ENCODE measurements at places on chromosomes 11 and 22.

GRCh38 chr11:76008474-76008873 lies 193.5 kb downstream of the UVRAG start:
- DNase-seq: no peak

DNA sequence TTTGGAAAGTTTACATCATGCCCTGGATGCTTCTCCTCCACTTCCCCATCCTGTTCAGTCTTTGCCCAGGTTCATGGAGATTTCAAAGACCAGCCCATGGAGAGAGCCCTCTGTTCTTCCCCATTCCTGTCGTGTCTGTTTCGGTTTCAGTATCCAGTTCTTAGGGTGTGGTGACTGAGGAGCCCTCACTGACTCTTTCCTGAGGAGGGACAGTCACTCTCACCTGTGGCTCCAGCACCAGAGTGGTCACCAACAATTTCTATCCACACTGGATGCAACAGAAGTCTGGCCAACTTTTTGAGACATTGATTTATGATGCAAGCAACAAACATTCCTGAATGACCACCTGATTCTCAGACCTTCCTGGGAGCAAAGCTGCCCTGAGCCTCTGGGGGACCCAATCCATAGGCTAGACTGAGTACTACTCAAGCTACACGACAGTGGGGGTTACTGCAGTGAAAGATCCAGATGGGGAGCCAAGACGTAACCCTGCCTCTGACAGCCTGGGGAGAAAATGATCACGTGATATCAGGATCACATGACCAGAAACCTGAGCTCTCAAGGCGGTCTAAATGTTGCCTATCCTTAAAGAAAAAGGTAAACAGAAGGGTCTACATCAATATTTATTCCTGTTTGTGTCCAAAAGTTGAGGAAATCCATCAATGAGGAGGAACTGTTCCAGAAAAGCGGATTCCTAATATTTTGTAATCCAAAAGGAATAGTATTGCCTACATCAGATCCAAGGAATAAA lies 76.2 kb upstream of the VPREB1 start:
- no peak for DNase-seq

DNA sequence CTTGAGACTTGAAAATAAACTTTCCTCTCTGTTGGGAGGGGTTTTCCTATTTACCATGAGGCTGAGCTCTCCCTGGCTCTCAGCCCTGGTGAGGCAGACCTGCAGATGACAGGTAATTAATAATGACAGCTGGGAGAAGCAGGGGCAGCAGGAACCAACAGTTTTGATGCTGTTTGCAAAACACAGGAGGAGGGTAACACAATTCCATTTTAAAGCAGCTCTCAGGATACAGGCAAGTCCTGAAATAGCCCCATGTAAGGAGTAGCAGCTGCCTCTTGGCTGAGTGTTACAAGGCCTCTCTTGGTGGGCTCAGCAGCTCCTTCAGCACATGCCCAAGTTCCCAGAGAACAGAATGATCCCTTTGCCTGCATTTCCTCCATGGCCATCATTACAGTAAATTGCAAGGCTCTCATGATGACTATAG lies 13.3 kb downstream of the PARVA start:
- DNase-seq: no peak

GRCh38 chr11:69705901-69706787 lies 2.3 kb upstream of the FGF19 start:
- DNase-seq: no peak

DNA sequence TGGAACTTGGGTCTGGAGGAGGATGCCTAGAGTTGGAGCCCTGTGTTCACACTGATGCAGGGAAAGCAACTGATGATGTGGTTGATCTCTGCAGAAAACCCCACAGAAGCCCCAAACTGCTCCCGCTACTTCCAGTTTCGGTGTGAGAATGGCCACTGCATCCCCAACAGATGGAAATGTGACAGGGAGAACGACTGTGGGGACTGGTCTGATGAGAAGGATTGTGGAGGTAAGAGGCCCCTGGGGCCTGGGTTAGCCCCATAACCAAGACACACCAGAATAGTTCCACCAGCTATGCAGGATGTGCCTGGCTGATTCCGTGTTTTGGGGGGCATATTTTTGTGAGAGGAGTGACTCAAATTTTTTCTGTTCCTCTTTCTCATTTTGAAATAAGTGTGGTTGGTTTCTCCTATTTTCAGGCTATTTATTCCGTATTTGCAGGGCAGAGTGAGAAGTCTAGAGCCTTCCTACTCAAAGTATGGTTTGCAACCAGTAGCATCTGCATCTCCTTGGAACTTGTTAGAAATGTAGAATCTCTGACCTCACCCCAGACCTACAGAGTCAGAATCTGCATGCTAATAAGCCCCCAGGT lies 137.3 kb upstream of the SORL1-AS1 start:
- no peak for DNase-seq

- peak; percentile 57 for DNase-seq
These were observed 38.0 kb downstream of the TMEM45B start for GRCh38 chr11:129853518-129854231.

DNA sequence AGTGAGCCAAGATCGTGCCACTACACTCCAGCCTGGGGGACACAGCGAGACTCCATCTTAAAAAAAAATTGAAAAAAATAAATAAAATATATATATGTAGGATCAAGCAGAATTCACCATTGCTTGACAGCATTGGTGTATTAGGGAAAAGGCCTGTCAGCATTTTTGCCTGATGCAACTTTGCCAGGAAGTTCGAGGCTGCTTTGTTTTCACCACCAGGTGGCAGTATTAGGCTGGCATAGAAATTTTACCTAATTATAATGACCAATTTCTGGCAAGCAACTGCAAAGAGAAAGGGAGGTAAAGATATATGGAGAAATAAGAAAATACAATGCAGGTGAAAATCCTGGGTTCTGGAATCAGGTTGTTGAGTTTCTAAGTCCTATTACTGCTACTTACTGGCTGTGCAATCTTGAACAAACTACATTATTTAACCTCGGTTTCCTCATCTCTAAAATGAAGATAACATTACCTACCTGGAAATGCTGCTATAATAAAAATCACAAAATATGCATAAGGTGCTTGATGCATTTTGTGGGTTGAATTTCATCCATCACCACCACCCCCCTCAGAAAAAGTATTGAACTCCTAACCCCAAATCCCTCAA lies 24.7 kb downstream of the LAYN start:
- DNase-seq: peak; percentile 65

- no peak for DNase-seq
These were observed 918 bp upstream of the FAM89B start for GRCh38 chr11:65571420-65571819.

GRCh38 chr22:29154364-29155048 lies 51.2 kb upstream of the EMID1 start:
- peak; percentile 56 for DNase-seq

GRCh38 chr22:43855431-43855830 lies 6.9 kb downstream of the SULT4A1 start:
- DNase-seq: no peak

GRCh38 chr11:70688142-70688541 lies 289.8 kb downstream of the CTTN start:
- no peak for DNase-seq

DNA sequence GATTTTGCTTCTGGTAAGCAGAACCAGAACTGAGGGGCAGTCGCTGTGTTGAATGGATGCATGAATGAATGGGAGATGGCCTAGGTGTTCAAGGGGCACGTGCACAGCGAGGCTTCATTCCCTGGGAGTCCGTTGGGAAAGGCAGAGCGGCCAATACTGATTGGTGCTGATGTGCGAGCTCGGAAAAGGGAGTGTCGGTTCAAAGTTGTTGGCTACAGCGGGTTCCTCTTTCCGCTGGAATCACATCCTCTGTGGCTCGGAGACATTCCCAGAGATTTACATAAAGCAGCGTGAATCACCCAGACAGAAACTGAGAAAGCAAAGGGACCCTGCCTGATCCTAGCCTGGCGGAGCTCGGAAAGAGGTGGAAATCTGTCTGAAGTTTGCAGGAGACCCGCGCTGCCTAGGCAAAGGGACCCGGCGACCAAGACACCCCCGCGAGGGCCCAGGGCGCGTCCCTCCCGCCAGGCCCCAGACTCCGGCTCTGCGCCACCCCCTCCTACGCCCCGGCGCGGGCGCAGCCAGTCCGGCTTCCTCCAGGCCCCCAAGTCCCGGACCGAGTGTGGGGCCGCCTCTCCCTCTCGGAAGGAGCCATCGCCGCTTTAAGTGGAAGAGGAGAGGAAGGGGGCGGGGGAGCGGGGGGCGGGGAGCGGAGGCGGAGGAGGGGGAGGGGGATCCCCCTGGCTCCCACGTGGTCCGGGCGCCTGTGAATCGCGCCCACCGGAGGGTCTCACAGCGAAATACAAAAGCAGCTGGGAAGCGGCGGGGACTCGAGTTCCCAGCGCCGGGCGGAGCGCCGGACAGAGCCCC lies at the start of gene FJX1:
FJX1 (plus strand) TSS at position 774 of the 810 bp plus-strand sequence. CDS start 177 bp downstream, outside the sequence.
- DNase-seq: peak; percentile 3

DNA sequence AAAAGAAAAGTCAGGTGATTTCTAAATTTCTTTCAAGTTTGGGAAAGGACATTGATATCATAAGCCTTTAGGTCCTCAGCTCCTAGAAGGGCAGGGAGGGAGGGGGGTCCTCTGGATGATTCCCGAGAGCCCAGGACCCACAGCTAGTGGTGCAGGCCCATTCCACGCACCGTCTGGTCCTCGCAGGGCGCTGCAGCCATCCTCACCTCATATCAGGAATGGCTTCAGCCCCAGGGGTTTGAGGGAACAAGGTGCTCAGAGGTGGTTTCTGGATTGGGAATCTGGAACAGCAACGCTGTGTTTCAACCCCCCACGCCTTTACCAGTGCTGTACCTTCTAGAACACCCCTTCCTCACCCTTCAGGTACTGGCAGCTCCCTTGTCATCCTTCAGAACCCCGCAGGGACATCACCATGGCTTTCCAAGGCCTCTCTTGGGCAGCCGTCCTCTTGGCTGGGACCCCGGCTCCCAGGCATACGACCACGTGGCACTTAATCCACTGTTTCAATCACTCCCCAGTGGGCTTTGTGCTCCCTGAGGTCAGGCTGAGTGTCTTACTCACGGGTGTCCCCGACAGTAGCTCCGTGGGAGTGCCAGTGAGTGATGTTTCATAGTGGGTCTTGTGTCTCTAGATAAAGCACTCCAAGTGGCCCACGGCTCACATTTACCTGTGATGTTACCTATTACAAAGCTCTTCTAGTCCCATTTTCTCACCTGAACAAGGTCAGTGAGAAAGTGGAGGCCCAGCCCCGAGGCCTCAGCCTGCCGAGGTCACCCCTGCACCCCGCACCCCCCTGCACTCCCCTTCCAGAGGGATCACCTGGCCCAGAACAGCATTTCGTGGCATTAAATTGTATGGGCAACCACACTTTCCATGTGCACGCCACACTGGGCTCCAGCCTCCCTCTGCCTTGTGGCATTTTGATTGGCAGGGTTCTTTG lies 93.9 kb downstream of the MORC2 start:
- no peak for DNase-seq

GRCh38 chr11:96317985-96318384 lies 25.0 kb downstream of the MAML2 start:
- DNase-seq: no peak

GRCh38 chr11:111069066-111069465 lies 176.5 kb upstream of the POU2AF2 start:
- no peak for DNase-seq

GRCh38 chr11:3227568-3228444 lies 4.4 kb downstream of the MRGPRE start:
- DNase-seq: no peak

GRCh38 chr11:43542750-43543712 lies 137.5 kb upstream of the HSD17B12 start:
- DNase-seq: no peak

GRCh38 chr11:24708616-24709015 lies 211.8 kb downstream of the LUZP2 start:
- DNase-seq: no peak

GRCh38 chr11:93700830-93701229 lies 39.3 kb downstream of the CEP295 start:
- no peak for DNase-seq

DNA sequence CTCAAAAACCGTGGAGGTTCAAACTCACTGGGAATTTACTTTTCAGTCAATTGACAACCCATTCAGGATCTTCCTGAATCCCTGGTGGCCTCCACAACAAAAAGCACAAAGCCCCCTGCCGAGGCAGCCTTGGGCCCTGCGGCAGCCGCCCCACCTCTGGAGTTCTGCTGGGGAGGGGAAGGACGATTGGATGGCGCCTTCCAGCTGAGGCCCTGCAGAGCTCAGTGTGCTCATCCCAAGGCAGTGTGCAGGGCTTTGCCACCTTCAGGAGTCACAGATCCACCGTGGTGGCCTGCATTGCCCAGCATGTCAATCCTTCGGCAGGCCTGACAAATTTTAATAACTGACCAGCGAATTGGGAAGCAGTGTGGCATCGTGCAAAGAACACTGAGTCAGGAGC lies 7.4 kb downstream of the ZFTA start:
- no peak for DNase-seq

DNA sequence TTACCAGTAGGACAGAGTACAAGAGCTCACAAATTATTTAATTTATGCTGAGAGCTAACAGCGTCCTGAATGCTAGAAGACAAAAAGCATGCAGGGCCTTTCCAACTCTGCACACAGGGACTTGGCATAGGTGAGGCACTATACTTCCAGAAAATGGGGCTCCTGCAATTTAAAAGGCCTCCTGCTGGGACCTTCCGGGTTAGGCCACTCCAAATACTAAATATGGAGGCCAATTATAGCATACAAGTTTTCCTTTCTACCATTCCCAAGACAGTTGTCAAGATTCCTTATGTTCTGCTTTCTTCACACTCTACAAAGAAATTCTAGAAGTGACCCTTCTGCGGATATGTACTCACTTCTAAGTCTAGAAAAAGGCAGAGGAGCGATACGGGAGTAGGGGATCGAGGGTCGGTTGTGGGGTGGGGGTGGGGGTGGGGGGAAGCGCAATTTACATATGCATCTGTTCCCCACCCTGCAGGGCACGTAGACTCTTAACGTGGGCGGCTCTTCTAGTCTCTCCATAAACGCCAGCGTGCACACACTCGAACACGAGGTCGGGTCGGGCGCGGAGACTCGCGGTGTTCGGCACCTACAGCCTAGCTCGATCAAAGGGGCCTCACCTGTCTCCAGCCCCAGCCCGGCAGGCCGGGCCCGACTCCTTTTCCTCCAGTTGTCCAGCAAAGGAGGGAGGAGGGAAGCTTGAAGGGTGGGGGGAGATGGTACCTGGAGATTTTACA lies 728 bp downstream of the DCUN1D5 start:
- peak; percentile 51 for DNase-seq

DNA sequence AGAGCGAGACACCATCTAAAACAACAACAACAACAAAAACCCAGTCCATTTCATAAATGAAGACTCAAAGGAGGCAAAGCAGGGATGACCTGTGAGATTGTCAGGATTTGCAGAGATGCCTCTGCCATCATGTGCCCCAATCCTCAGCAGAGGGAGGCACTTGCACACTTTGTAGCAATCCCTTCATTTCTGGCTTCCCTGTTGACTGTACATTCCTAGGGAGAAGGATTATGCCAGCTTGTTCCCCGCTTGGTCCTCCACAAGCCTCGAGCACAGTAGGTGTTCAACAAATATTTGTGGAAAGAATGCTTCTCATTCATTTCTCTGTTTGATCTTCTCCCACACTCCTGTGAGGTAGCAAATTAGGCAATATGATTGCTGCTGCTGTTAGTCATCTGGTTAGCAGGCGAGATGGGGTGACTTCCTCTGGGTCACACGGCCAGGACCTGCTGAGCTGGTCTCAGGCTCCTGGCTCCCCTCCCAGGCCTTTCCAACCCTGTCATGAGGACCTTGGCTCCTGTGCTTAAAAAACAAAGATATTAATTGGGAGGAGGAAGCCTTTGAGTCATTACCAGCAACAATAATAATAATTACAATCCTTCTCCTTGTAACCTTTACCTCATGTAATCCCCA lies 34.1 kb downstream of the LIF start:
- DNase-seq: no peak

Data from activated naive CD4-positive, alpha-beta T cell treated with Interleukin-2 at 50 U/mL for 16 hours (primary cell).